Activated naive CD4-positive, alpha-beta T cell treated with anti-CD3 and anti-CD28 coated beads, Interleukin-2, amount 50 U/mL, for 72 hours (primary cell): ENCODE measurements at places on chromosomes 12 and 14.

GRCh38 chr12:59594943-59595500 is 807 bp upstream of the SLC16A7 start:
- DNase-seq, result no peak

DNA sequence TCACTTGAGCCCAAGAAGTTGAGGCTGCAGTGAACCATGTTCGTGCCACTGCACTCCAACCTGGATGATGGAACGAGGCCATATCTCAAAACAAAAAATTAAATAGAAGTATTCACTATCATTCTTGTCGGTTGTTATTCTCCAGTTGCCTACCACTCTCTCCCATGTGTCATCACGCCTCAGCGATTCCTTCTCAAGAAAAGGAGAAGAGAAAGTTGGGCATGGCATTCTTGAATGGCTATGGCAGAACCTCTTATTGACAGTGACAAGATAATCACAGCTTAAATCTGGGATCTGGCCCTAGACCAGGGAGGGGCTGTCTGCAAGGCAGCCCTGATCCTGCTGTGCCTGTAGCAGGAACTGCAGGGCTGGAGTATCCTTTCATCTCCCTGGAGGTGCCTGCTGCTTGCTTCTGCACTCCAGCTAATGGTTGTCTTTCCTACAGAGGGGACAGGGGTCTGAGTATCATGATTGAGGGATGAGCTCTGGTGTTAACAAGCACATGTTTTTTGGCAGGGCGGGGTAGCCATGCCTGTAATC is 12.8 kb upstream of the MLEC start:
- no peak for DNase-seq

- no peak for DNase-seq
Observed at GRCh38 chr12:114404926-114405518, 922 bp downstream of the TBX5 start.

DNA sequence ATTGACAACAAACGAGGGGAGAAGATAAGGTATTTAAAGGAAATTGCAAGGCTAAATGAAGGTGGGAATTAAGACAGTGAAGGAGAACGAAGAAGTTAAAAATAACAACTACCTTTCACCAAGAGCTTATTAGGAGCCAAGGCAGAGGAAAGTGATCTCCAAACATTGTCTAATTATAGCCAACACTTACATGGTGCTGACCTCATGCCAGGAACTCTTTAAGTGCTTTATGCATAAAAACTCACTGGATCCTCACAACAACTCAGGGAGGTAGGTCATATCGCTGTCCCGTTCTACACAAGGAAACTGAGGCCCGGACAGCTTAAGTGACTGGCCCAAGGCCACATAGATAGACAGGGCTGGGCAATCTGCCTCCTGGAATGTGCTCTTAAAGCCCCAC is 19.5 kb downstream of the TAMALIN start:
- DNase-seq, result no peak

DNA sequence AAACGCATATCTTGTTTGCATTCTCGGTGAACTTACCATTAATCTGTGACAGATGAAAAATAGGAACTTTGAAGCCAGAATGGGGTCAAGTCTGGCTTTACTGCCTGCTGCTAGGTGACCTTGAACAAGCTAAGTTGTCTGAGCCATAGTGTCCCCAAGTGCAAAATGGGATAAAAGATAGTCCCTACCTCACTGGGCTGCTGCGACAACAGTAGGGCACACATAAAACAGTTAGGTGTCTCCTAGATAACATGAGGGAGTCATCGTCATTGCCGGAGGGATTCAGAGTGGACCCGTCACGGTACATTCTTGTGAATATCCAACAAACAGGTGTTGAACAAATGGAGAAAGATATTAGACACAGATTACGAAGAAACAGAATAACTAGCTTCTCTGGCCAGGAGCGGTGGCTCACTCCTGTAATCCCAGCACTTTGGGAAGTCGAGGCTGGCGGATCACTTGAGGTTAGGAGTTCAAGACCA is 71.2 kb downstream of the NINJ2 start:
- DNase-seq, result peak; percentile 14

DNA sequence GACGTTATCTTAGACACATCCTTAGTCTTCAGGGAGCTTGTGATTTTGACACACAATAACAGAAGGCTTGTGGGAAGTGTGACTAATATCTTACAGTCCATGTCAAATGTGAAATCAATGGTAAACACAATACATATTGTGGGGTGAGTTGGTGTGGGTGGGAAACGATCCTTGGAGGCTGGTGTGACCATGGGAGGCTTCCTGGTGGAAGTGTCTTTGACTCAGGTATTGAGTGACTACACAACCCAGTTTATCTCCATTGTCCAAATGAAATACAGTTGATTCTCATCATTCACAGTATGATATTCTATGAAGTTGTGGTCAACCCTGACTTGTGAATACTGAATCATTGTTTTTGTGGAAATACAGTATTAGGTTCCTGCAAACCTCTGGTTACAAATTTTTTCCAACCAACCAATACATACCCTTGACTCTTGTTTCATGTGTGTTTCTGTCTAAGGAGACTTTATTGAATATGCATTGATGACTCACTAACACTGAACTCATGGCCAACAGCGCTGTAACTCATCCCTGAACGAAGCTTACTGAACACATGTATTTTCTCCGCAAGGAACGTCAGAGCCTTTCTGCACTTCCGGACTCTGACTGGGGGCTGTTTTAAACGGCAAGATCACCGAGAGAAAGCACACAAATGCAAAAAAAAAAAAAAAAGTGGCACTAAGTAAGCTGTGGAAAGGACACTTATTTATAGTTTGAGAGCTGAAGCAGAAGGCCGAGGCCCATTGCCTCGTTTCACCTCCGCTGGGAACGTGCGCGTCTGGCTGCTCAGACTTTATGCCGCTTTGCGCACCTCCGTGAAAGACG is 59.0 kb downstream of the CLMN start:
- peak; percentile 65 for DNase-seq

DNA sequence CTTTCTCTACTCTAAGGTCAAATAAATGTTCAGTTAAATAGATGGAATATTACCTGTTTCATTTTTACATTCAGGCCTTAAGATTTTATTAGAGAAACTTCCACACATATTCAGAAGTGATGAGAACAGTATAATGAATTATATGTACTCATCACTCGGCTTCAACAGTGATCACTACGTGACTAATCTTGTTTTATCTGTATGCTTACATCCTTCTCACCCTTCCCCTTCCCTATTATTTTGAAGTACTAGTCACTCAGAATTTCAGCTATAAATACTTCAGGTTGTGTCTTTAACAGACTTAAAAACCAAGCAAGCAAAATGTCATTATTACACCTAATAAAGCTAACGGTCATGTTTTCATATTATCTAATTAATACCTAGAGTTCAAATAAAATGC is 34.9 kb downstream of the ETV6 start:
- DNase-seq, result no peak

DNA sequence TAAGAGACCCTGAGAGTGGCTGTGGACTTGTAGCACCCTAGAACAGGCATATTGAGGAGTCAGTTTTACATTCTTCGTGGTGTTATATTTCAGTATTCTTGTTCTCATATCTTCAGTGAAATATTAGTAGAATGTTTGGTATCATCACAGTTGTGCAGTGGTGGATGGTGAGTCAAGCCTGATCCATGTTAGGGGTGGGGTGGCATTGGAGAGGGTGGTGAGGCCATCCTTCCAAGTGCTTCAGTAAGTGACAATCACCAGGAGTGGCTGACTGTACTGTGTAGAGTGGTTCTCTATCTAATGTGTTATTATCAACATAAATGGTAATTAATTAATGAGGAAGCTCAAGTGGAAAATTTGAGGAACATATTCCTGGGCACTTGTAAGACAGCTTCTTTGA is 197.7 kb upstream of the SLC16A7 start:
- no peak for DNase-seq

GRCh38 chr14:55410876-55411275 is 754 bp downstream of the ATG14 start:
- DNase-seq, result no peak

GRCh38 chr14:53757732-53758131 is 198.9 kb downstream of the BMP4 start:
- DNase-seq, result no peak

DNA sequence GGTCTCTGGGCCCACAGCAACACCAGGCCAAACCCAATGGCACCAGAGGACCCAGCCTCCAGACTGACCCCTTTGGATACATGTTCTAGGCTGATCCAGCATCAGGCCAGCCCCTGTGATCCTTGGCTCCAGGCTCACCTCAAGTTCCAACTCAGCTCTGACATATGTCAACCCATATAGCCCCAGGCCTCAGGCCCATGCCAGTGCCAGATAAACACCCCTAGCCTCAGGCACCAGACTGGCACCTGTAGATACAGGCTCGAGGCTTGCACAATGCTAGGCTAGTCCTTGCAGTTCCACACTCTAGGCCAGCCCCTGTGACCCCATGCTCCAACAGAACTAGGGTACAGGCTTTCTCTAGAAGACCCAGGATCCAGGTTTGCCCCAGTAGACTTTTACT is 287.5 kb downstream of the KCNC2 start:
- DNase-seq, result no peak

GRCh38 chr12:124487066-124487833 is 80.2 kb downstream of the NCOR2 start:
- no peak for DNase-seq

- no peak for DNase-seq
Observed at GRCh38 chr12:63862187-63862968, 17.9 kb downstream of the SRGAP1 start.

GRCh38 chr12:45601888-45602287 is 127.6 kb upstream of the ARID2 start:
- no peak for DNase-seq

DNA sequence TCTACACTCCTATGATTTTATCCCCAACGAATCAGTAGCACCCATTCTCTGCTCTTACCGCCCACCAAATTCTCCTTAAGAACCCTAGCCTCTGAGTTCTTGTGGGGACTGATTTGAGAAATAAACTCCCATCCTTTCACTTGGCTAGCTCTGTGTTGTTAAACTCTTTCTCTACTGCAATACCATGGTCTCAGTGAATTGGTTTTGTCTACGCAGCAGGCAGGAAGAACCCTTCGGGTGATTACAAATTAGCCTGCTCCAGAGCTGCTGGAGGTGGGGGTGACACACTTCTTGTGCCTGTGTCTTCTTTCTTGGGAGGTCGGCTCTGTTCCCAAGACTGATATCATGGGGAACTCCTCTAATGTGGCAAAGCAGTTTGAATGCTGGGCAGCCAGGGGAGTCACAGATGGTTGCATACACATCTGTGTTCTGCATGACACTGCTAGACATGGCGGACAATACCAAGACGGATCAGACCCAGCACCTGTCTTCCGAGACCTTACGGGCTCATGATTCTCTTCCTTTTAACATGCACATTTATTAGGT is 1.6 kb upstream of the C1S start:
- DNase-seq, result no peak

GRCh38 chr14:89952576-89952975 is 2.0 kb downstream of the EFCAB11 start:
- DNase-seq, result no peak

DNA sequence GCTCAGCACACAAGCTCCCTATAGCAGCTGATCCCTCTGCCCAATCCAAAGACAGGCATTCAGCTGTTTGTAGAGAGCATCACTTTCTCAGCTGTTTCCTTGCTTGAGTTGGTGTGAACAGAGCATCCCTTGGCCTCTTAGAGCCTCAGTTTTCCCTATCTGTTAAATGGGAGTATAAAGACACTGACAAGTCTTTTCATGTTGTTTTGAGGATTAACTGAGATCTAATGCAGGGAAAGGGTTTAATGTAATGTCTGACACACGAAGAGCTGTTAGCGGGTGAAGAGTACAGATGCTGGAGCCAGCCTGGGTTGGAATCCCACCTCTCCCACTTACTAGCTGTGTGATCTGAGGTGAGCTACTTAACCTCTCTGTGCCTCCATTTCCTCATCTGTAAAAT is 149.5 kb downstream of the PHETA1 start:
- DNase-seq, result no peak

- peak; percentile 54 for DNase-seq
Observed at GRCh38 chr12:7113389-7113871, 4.4 kb upstream of the C1RL start.

- DNase-seq, result no peak
Observed at GRCh38 chr12:121483949-121484348, 84.0 kb downstream of the RNF34 start.

GRCh38 chr12:55929306-55929791 is 1.6 kb upstream of the DGKA start:
- DNase-seq, result peak; percentile 88

- peak; percentile 89 for DNase-seq
Observed at GRCh38 chr14:34043627-34044372, 92.9 kb upstream of the EGLN3 start.

DNA sequence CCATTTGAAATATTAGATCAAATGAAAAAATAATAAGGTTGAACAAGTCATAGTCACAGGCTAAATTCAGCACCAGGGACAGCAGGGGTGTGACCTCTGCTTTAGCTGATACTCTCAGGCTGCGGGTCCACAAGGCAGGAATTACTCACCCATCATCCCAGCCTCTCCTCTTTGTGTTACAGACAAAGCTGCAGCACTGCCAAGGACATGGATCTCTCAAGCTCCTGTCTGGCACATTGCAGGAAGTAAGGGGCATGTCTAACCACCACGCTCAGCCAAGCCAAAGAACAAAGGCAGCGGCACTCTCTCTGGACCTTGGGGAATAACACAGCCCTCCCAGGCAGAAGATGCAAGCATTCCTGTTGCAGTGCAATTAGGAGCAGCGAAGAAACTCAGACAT is 783.8 kb downstream of the VRK1 start:
- DNase-seq, result no peak

GRCh38 chr14:84579292-84579691 is 950.7 kb upstream of the FLRT2 start:
- DNase-seq, result no peak

- no peak for DNase-seq
Observed at GRCh38 chr12:15268927-15269552, 47.8 kb upstream of the RERG start.

DNA sequence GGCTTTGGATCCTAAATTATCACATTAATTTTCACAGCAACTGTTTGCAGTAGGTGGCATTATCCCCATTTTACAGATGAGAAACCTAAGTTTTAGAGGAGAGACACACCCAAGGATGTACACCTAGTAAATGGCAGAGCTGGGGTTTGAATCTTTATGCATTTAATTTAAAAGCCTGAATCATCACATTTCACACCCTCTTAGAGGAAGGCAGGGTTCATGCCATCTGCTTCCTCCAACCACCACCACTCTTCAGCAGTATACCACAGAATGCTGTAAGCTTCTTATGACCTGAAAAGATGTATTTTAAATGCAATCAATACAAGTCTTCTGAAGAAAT is 90.3 kb downstream of the CRADD start:
- DNase-seq, result no peak

DNA sequence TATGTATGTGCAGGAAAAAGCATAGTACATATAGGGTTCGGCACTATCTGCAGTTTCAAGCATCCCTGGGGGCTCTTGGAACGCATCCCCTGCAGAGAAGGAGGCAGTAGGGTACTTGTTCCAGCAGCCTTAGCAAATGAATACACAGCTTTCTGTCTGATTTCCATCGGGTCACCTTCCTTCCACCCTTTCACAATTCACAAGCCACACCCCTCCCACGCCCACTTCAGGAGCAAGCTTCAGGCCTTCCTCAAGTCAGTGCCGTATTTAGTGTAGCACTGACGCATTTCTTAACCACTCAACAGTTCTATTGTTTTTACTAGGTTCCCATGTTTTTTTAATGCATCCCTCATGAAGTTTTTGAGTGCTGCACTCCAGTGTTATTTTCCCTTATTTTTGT is 64.2 kb downstream of the CLMN start:
- DNase-seq, result no peak

- no peak for DNase-seq
Observed at GRCh38 chr12:120639771-120640721, at the start of gene CABP1. Gene CABP1 (plus strand): TSS chr12:120640626. CDS start chr12:120640686, 60 bp downstream.
